Nucleus accumbens (tissue), 56 donors: ENCODE measurements at places on chromosomes 3 and 15.
A peak's percentile ranks its signal among the peaks of the same experiment; 100 is the strongest.

DNA sequence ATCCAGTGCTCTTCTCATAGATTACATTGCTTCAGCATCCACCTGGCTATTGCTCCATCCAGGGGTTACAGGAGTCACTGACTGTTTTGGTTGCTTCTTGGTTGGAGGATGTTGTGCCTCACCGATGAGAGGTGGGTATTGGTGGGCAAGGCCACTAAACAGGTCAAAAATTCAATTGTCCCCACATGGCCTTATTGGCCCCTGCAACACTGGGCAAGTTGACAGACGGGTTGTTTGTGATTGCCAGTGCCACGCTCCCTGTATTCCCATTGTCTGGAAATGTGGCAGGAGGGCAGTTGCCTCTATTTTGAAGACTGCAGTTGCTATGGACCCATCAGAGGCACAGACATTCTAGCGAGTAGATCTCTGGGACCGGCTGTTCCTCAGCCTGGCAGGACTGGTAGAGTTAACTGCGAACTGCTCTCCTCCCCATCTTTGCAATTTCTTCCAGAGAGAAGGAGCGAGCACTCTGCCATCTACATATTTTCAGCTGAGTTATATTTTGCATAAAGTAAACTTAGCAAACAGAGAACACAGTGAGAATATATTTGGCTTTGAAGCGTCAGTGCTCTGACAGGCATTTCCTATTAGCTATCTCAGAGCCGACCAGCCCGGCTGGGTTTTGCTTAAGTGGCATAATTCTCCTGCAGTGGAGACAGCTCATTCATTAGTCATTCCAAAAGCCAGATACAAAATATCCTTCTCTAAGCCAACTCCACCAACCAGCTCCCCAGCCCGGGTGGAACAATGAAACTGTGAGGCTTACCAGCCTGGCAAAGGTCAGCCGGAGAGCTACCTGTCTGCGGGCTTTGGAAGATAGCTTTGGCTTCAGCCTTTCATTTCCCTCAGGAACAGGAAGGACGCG lies 26.0 kb upstream of the MAGEF1 start:
- DNase-seq: no peak

- peak; percentile 78 for DNase-seq
These were observed 14.8 kb downstream of the VILL start for GRCh38 chr3:38005076-38006020.

GRCh38 chr15:94792196-94792595 lies 560.8 kb downstream of the MCTP2 start:
- no peak for DNase-seq

GRCh38 chr3:122101646-122102045 lies 46.5 kb downstream of the CD86 start:
- no peak for DNase-seq

- no peak for DNase-seq
These were observed 77.2 kb downstream of the SCN10A start for GRCh38 chr3:38738630-38739395.

GRCh38 chr15:73320619-73321180 lies 48.1 kb downstream of the HCN4 start:
- DNase-seq: no peak

- DNase-seq: no peak
These were observed 50.1 kb downstream of the HEG1 start for GRCh38 chr3:125005676-125006075.

DNA sequence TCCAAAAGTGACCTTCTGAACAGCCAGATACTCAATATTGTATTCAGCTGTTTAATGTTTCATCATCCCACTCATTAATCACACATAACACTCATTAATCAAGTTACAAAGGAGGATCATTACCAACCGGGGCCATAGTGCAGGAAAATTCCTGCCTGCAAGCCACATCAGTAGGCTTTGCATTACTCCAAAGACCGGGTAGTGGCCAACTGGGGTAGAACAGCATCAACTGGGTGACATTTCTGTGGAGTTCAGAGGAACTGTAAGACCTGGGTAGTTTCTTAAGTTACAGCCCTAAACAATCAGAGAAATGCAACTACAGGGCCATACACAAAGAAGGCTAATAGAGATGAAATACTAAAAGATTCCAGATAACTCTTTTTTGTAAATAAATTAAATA lies 253.1 kb downstream of the WDR72 start:
- no peak for DNase-seq

GRCh38 chr15:58694641-58695398 lies 54.7 kb downstream of the ADAM10 start:
- no peak for DNase-seq

- DNase-seq: no peak
These were observed 35.5 kb upstream of the TIMP4 start for GRCh38 chr3:12194209-12194608.

DNA sequence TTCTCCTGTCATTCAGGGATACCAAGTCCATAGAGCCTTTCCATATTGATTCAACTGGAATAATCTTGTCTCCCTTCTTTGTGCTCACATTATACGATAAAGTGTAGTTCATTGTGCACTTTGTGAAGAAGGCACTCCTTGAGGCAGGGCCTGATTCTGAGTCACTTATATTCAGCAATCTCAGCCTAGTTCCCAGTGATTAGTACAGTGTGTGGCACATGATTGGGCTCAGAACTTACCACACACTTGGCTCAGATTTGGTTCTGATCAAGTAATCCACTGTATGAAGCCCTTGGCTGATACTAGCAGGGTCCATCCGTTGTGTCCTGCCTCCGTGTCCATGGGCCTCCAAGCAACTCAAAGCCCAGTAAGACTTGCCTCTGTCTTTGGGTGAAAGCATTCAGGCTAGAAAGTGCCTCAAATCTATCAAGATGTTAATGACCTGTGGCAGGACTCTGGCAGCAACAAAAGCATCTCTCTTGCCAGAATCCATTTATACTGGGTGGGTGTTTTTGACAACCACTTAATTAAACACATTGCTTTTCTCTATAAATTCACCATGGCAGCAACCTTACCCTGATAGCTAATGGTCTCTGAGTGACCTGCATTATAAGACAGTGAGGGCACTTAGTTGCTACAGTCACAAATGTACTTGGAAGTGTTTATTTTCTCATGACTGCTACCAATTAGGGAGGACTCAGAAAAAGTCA lies 51.3 kb downstream of the TPRG1 start:
- DNase-seq: no peak
